ENCODE measurements at places on chromosomes 3 and 15.
A peak's percentile ranks its signal among the peaks of the same experiment; 100 is the strongest.

- no peak for DNase-seq
These were observed 683.0 kb downstream of the NTRK3 start for GRCh38 chr15:87573534-87573933.

DNA sequence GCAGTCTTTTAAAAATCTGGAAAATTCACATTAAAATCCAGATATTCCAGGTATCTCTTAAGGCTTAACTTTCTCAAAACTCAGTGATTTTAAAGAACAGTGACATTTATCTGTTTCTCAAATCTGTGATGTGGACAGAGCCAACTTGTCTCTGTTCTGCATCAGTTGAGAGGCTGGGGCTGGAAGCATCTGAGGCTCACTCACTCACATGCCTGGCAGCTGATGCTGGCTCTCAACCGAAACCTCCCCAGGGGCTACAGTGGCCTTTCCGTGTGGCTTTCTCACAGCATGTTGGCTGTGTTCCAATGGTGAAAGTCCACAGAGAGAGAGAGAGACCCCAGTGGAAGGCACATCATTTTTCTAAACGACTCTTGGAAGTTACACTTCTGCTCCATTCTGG lies 53.5 kb downstream of the CEMIP start:
- no peak for DNase-seq

GRCh38 chr3:14853271-14853951 lies 34.6 kb downstream of the FGD5 start:
- no peak for DNase-seq

DNA sequence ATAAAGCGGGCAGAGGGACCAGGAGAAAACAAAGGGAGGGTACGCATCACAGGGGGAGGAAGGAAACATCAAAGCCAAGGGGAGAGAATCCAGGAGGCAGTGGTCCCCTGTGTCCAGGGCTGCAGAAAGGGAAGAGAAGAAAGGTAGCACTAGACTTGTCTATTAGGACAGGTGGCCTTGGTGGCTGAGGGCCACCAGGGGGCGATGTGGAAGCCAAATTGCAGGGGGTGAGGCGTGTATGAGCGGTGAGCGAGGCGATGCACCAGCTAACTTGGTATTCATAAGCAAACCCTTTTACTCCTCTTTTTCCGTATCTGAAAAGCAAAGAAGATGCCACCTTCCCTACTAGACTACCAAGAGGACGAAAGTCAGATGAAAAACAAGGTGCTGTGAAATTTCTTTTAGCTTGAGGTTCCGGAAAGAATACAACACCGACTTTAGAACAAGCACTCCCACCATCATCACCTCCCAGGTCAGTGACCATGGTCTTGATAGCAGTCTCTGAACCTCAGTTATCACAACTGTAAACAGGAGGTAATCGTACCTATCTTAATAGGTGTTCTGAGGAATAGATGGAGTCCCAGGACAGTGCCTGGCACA lies 654.4 kb upstream of the ADAMTS9 start:
- no peak for DNase-seq

DNA sequence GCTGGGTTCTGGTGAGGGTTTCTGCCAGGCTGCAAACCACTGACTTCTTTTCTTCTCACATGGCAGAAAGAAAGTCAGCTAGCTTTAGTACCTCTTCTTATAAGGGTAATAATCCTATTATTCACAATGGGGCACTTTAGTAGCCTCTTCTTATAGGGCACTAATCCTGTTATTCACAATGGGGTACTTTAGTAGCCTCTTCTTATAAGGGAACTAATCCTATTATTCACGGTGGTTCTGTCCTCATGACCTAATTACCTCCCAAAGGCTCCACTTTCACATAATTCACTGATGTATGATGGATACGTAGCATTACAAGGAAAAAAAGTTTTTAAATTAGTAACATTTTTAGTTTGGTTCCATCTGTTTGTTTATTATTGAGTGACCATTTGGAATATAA lies 671.3 kb downstream of the NSUN3 start:
- DNase-seq: no peak

- no peak for DNase-seq
These were observed 121.1 kb downstream of the PDCD6IP start for GRCh38 chr3:33919312-33920120.

DNA sequence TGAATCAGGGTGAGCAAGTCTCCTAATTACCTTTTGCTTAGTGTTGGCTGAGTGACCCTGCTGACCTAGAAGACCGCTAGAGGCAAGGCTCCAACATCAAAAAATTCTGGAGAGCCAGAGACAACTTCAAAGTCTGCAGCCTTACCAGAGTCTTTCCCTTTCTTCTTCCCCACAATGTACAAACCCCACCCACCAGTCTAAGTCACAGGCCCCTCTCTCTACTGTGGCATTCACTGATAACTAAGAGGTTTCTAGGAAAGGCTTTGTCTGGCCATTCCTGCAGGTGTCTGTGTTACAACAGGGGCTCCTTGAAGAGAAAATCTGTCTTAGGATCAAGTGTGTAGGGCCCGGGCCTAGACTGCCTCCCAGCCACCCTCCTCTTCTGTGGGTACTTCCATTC lies 525 bp downstream of the MYH15 start:
- no peak for DNase-seq

GRCh38 chr15:83018436-83018835 lies 7.0 kb upstream of the C15orf40 start:
- DNase-seq: no peak

GRCh38 chr3:97425002-97425401 lies 339.6 kb upstream of the ARL6 start:
- DNase-seq: no peak

GRCh38 chr15:90038632-90039095 lies 37.5 kb downstream of the ZNF710 start:
- DNase-seq: no peak

DNA sequence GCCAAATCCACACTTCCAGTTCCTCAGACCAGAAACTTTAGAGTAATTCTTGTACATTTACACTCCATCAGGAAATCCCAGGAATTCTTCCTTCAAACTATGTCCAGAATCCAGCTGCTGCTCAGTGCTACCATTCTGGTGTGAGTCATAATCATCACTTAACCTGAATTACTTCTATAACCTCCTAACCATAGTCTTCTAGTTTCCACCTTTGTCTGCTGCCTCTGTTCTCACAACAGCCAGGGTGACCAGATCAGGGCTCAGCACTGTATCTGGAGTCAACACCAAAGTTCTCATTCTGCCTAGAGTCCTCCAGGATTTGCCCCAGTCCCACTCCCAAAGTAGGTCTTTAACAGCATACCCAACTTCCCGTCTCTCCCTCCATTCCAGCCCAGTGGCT lies 3.4 kb downstream of the CLDND1 start:
- DNase-seq: no peak

DNA sequence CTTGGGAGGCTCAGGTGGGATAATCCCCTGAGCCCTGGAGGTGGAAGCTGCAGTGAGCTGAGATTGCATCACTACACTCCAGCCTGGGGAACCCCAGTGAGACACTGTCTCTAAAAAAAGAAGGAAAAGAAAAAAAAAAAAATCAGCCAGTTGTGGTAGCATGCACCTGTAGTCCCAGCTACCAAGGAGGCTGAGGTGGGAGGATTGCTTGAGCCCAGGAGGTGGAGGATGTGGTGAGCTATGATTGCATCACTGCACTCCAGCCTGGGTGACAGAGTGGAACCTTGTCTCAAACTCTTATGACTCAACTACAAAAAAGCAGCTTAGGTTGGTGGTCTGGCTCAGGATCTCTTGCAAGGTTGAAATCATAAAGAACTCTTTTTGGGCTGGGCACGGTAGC lies 19.3 kb upstream of the GPX1 start:
- DNase-seq: peak; percentile 4

DNA sequence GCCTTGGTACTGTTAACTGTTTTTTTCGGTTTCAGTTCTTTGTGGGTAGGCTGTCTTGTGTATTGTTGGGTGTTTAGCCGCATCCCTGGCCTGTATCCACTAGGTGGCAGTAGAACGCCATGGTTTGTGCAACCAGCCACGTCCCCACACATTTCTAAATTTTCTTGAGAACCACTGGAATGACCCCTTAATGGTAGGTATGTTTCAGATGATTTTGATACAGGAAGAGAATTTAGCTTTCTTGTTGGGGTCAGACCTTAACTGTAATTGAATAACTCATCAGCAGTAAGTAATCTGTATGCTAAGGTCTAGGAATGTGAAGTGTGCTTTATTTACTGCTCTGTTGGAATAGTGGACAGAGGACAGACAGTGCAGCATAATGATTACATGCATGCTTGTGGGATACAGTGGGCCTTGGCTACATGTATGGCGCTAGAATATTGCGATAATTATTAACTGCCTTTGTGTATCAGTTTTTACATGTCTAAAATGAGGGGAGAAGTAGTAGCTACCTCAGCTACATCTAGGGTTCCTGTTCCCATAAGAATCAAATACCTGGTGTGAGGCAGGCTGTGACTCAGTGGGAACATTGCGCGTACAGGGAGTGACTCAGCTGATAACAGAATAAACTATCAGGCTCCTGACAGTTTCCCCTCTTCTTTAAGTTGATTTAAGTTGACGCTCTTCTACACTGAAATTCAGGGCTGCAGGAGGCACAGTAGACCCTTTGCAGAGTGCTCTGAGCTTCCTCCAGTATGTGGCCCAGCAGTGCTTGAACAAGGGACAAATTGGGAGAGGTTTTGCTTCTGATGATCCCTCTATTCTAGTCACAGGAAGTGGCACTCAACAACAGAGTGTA lies 25.0 kb upstream of the GPR171 start:
- DNase-seq: peak; percentile 53

DNA sequence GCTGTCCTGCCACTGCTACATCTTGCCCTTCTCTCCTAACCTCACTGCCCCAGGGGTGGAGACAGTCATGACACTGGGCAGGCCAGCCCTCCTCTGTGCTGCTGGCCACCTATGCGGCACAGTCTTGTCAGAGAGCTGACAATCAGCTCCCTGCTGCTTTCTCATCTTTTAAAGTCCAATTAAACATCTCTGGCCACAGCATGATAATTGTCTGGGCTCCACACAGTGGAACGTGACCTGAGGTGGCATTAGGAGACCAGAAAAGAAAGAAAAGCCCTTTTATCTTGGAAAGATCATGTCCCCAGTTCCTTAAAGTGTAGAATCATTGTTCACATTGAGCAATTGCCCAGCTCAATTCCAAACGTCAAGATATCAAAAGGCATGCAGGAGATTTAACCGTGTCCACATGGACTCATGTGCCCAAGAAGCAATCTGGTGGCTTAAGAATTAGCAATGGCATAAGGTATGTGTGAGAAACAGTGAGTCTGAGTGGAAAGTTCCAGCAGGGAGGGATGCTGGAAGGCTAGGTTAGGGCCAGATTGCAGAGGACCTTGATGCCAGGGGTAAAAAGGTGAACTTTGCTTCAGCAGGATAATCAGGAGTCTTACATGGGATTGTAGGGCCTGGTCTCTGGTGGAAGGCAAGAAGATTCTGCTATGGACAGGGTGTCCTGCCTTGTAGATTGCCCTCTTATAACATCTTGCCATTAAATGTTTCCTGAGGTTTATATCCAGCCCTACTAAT lies 15.3 kb upstream of the CACNA1D start:
- no peak for DNase-seq

DNA sequence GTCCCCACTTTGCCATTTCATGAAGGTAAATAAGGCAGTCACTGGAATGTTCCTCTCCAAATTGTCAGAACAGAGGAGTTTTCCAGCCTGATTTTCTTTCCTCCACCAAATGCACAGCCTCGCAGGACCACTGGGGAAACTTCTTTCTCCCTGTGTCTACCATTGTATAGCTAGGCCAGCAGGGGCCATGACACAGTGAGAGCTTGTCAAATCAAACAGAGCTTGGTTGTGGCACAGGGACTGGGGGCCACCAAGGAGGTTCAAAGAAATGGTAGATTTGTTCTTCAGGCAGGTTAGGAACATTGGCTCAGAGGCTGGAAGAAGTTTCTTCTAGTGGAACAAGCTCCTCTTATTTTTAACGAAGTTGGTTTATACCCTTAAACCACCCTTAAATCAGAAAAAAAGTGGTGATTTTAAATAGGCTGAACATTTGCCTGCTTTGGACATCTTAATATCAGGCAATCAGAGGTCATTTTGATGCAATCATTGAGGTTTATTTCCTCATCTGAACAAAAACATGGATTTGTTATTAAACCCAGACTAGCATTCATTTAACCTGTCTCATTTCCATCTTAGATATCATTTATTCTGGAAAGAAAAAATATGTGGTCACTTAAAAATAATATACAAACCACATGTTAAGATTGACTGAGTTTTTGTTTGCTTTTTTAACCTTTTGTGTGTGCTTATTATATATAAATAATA lies 105.6 kb downstream of the GTPBP8 start:
- DNase-seq: no peak

DNA sequence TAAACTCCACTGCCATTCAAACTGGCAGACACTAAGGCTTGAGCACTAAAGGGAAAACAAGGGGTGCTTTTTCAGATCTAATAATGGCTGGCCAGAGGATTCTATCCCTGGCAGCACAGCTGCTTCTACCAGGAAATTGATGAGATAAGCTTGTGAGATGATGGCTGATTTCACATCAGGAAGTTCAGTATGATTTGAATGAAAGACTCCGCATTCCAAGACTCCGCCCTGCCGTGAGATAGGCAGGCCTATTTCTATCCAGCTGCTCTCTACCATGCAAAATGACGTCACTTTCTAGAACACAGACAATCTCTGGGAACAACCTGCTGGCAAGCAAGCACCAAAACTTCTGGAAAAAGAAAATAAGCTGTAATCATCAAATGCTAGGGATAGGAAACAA lies 171.8 kb downstream of the WDR76 start:
- no peak for DNase-seq

- DNase-seq: no peak
These were observed 27.5 kb downstream of the GRAMD2A start for GRCh38 chr15:72169921-72170611.

GRCh38 chr3:43254125-43254524 lies 32.2 kb upstream of the SNRK start:
- DNase-seq: no peak

GRCh38 chr15:35963326-35963725 lies 417.4 kb upstream of the DPH6 start:
- DNase-seq: no peak

GRCh38 chr15:47900751-47901150 lies 183.4 kb downstream of the SEMA6D start:
- no peak for DNase-seq

DNA sequence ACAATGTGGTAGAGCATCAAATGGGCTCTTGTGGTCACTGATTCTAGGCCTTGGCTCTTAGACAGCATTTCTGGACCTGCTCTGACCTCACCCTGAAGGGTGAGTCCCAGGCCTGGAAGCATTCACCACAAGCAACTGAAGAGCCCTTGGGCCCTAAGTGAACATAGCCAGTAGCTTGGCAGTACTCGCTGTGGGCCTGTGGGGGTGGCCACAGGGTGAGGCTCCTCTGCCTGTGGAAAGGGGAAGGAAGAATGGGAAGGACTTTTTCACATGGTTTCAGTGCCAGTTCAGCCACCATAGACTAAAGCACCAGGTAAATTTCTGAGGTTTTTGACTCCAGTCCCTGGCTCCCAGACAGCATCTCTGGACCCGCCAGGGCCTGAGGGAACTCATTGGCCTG lies 5.1 kb upstream of the ZSCAN2 start:
- DNase-seq: no peak

DNA sequence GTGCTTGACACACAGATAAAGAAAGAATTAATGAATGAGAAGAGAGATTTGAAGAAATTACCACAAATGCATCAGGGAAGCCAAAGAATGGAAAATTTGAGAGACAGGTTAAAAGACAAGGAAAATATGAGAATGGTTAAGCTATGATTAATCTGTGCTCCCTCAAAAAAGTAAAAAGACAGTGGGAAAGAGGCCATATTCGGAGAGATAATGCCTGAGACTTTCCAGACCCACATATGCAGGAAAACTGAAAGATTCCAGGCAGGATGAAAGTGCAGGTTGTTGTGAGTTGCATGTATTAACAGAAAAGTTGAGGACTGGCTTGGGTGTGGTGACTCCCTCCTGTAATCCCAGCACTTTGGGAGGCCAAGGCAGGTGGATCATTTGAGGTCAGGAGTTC lies 302.3 kb downstream of the UACA start:
- no peak for DNase-seq

- DNase-seq: no peak
These were observed 17.6 kb downstream of the C15orf62 start for GRCh38 chr15:40787344-40787841.
